Activated CD4-positive, alpha-beta T cell treated with anti-CD3 and anti-CD28 coated beads, Interleukin-2, amount 10 ng/mL, durations not matched to agents 7 days and 5 days (primary cell): ENCODE measurements at places on chromosomes 2 and 18.

DNA sequence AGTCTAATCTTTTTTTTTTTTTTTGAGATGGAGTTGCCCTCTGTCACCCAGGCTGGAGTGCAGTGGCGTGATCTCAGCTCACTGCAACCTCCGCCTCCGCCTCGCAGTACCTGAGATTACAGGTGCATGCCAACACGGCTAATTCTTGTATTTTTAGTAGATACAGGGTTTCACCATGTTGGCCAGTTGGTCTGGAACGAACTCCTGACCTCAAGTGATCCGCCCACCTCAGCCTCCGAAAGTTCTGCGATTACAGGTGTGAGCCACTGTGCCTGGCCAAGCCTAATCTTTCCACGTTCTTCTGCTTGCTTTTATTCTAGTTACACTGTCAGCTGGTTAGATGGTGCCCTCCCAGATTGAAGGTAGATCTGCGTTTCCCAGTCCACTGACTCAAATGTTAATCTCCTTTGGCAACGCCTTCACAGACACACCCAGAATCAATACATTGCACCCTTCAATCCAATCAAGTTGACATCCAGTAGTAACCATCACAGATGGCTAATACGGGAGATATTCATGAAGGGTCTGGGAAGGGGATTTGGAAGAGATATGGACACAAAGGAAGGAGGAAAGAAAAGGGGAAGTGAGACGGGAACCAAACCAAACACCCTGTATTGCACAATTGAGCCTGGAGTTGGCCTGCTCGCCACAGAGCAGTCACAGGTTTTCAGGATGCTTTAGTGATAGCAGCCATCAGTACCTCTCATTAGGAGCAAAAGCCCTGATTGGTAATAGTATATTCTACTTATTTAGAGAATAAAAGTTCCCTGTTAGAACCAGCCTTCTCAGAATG lies 229.8 kb downstream of the PIK3C3 start:
- no peak for DNase-seq

DNA sequence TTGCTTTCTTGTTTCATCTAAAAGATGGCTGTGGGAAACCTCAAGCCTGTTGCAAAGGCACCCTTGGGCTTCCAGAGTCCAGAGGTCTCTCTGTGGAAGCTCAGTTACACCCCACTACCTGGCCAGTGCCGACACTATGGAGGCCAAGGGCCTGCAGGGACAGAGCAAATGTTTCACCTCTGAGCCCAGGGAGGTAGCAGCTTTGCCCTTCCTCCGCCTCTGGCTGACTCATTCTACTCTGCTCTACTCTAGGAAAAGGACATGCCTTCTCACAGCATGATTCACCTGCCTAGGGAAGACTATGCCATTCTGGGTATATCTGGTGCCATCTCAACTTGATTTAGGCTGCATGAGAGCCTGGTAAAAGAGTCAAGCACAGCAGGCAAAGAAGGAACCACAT lies 12.2 kb downstream of the MYOM1 start:
- DNase-seq = no peak

- DNase-seq = no peak
Observed at GRCh38 chr2:158094487-158095092, 7.1 kb upstream of the UPP2 start.

DNA sequence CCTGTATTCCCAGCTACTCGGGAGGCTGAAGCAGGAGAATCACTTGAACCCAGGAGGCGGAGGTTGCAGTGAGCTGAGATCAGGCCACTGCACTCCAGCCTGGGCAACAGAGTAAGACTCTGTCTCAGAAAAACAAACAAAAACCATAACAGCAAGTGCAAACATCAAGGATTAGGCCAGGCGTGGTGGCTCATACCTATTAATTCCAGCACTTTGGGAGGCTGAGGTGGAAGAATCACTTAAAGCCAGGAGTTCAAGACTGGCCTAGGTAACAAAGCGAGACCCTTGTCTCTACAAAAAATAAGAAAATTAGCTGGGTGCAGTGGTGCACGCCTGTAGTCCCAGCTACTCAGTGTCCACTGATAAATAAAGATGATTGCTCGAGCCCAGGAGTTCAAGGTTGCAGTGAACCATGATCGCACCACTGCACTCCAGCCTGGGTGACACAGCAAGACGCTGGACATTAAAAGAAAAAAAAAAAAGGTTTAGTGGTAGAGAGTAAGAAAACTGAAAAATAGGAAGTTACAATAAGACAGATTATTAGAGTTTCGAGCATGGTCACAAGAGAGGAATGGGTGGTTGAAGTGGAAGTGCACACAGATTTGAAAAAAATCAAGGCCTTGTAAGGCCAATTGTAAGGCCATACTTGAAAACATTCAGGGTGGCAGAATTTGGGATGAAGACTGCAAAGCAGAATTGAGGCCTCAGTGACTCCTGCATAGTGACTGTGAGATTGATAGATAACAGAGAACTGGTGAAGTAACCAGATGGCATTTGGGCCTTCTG lies 6.4 kb upstream of the KCMF1 start:
- DNase-seq = no peak

GRCh38 chr2:36577884-36578283 lies 20.1 kb downstream of the FEZ2 start:
- DNase-seq = no peak

DNA sequence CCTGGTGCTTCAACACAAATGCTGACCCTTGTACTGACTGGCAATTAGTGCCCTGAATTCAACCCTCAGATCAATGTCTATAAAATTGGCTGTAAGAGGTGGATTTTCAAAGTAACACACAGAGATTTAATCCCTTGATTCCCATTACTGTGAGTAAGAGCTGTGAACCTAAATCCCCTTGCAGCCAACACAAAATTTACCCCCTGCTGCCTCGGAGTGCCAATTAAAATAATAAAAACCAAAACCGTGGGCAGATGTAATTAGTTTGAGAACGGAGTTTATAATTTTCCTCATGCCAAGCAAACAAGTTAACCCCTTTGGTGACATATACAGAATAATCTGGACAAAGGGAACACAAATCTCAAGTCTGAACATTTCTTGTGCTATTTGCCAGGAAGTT lies 55.8 kb upstream of the REV1 start:
- DNase-seq = no peak

- DNase-seq = no peak
Observed at GRCh38 chr2:168211664-168212163, 35.7 kb downstream of the STK39 start.
